ENCODE measurements at places on chromosomes 13 and 19. TPM values are rescaled to one million over a fixed set of nuclear protein-coding genes. Genes with fewer than 3 reads are reported as not detected.

The KASH5 gene
- polyA plus RNA-seq, result 0.18 TPM

The GPC6 gene
- 56.7 TPM for polyA plus RNA-seq

- DNase-seq, result no peak
Measured at GRCh38 chr19:51965583-51965982, 21.1 kb downstream of the ZNF350 start.

GRCh38 chr13:101736566-101736965 lies 284.1 kb downstream of the ITGBL1 start:
- no peak for DNase-seq

The ERVV-1 gene
- polyA plus RNA-seq, result not detected

The LILRB5 gene
- 1.5 TPM for polyA plus RNA-seq

DNA sequence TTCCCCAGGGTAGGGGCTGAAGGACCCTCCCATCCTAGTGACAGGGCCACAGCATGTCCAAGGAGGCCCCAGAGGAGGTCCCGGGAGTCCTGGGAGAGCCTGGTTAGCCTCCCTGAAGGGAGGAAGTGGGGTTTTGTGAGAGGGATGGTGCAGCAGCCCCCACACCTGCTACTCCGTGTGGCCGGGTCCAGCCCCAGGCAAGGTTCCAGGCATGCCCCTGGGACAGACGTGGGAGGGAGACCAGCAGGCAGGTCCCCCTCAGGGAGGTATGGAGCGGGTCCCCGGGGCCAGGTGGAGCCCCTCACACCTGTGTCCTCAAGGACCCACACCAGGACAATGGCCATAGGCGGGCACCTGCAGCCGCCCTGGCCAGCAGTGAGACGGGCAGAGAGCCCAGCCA lies 1.9 kb upstream of the F7 start:
- DNase-seq, result no peak

The CEACAM7 gene
- polyA plus RNA-seq, result not detected

GRCh38 chr19:51507192-51507591 lies 5.6 kb upstream of the SIGLEC12 start:
- no peak for DNase-seq

The OLFM2 gene
- 21.3 TPM for polyA plus RNA-seq

DNA sequence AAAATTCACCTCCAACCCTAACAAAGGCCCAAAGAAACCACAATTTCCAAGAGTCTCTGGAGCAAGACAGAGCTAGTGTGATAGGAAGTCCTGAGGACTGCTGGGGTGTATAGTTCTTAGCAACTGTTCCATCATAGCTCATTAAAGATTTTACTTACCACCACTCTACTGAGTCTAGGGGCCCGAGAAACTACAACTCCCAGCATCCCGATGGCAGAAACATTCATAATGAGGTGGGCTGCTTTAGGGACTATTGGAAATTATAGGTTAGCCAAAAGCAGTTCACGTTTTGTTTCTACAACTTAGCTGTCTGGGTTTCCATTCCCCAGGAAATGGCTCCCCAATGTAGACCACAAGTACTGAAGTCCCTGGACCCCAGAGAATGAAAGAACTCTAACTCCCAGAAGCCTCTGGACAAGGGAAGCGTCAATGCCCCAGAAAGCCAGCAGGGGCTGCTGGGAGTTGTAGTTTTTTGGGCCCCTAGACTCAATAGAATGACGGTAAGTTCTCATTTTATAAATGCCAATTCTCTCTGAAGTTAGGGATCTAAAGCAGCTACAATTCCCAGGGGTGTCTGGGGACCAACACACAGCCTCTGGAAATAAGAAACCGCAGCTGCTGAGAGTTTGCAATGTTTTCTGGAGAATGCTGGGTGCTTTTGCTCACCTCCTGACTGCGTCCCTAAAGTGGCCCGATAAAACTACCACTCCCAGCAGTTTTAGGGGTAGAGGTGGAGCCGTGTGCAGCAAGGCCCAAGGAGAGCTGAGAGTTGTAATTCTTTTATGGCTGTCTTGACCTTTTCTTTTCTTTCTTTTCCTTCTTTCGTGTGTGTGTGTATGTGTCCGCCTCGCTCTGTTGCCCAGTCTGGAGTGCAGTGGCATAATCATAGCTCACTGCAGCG lies 11.1 kb downstream of the FTL start:
- no peak for DNase-seq

DNA sequence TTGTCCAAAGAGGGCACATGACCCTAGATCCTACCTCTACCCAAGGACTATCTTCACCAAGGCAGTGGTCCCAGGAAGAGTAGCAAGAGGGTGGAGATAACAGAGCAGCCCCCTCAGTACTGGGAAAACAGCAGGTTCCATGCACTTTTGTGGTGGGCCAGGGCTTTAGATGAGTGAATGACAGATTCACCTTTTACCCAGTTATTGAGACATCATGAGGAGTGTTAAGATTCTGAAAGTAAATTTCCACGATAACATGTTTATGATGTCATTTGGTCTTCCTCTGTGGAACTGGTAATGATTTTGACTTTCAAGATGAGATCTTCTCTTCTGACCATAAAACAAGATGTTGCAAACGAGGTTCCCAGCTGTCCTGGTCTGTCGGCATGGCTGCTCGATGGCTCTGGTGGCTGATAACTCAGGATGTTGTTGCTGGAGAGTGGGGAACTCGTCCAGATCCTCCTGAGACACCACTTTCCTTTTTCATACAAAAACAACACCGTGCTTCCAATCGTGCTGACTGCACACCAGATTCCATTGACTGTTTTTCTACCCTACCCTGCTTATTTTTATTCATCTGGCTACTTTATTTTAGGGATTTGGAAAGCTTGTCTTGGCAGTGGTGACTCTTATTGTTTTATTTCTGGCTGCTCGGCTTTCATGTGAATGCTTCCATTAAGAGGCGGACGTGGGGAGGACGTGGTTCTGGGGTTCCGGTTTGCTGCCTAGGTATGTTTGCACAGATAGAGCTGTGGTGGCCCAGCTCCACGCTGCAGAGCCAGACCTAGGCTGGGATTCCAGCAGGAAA lies 88.5 kb downstream of the LRCH1 start:
- DNase-seq, result no peak

The CCDC70 gene
- polyA plus RNA-seq, result not detected

DNA sequence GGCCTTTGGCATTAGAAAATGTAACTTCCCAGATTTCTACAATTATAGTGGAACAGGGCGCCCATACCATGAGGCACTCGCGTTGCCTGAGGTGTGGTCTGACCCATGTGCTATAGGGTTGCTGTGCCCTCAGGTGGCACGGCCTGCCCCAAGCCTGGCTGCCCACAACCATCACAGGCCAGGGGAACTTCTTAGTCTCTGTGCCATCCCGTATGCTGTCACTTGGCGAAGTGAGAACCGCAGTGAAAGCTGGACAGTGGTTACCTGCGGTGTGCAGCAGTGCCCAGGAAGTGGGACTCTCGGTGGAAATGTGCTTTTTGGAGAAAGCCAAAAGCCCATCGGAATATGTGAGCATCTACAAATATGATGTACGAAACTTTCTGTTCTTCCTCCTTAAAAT lies 88.2 kb upstream of the GPR183 start:
- no peak for DNase-seq

The TRPC4 gene
- 6.2 TPM for polyA plus RNA-seq

DNA sequence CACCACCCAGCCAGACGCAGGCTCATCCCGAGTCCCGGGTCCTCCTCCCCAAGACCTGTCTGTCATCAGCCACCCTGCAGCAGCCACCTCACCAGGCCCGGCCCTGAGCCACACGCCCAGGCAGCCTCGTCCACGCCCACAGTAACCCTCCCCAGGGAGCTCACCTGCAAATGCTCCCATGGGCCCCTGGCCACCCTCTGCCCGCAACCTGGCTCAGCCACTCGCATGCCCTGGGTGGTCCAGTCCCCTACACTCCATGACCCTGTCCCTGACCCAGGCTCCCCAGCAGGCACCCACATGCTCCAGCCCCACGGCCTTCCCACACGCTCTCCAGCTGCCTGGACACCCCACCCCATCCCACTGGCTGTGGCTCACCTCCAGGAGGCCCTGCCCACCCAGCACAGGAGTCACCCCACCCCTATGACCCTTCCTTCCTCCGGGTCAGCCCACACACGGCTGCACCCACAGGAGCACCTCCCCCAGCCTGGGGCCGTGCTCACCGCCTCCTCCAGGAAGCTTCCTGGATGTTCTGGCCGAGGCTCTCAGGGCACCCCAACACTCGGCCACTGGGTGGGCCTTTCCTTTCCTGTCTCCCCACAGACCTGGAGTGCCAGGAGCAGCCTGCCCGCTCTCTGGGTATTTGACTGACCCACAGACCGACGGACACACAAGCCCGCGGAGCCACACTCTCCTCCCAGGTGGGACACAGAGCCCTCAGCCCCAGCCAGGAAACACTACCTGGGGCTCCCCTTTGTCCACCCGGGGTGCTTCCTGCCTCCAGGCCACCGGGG lies 3.6 kb downstream of the TMEM259 start:
- no peak for DNase-seq

DNA sequence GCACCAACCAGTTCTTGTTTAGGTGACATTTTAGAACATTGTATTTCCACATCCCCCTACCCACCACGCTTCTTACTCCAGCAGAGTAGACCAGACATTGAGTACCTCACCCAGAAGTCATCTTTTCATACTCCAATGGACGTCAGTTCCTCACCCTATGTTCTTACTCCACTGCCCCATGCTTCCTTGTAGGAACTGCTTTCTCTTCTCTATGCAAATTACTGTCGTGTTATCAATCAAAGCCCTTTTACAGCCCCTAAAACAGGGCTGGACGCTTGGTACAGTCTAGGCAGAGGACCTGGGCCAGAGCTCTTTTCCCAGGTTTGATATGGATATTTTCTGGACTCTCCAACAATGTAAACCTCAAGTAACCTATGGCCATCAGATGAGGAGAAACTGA lies 58.2 kb downstream of the USP12 start:
- no peak for DNase-seq

The ZFP14 gene
- polyA plus RNA-seq, result 13.1 TPM

- DNase-seq, result no peak
Measured at GRCh38 chr13:20127562-20128458, 33.0 kb downstream of the GJA3 start.

- DNase-seq, result no peak
Measured at GRCh38 chr13:91397595-91397994, 826 bp upstream of the GPC5 start.

DNA sequence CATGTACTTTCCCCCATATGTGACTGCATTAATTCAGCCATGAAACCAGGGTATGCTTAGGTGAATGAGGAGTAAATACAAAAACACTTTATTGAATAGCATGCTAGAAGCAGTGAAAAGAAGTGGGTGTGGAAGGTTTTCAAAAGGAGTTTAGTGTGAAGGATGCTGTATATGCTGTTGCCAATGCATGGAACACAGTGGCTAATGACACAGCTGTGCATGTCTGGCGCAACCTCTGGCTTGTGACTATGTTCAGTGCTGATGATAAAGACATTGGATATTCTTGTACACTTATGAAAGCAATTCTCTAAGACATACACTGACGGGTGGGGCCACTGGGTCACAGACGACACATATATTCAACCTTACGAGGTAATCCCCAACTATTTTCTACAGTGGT lies 55.2 kb downstream of the SOX21 start:
- no peak for DNase-seq

DNA sequence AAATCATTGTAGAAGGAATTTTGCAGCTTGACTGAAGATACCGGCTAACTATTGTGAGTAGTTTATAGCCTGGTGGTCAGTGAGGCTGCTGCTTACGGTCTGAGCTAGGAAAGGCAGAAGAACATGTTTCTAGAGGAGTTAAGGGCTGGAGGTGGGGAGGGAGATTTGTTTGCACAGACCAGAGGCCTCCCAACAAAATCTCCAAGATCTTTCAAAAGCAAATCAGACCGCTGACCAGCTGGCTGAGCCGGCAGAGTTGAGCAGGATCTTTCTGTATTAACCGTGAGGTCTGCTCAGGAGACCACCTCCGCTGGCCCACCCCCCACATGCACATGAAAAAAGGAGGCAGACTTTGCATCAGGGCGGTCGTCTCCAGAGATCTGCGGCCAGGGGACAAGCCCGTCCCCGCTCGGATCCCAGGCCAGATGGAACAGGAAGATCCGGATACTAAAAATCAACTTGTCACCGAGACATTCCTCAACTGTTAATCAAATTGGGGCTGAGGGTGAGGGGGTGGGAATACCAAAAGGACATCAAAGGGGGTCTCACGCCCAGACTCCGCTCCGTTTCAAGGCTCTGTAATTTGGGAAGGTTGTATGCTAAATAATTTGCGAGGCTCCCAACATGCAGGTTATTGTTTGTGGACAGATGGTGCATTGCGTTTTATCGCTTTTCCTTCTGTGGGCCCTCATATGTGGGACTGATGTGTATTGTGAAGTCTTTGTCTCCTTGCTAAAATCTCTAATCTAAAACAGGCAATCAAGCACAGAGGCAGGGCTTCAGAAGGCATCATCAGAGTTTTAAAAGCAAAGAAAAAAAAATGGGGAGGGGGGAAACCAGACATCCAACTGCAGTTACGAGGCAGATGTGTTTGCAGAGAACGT lies 319.0 kb downstream of the ZNF536 start:
- DNase-seq, result no peak

DNA sequence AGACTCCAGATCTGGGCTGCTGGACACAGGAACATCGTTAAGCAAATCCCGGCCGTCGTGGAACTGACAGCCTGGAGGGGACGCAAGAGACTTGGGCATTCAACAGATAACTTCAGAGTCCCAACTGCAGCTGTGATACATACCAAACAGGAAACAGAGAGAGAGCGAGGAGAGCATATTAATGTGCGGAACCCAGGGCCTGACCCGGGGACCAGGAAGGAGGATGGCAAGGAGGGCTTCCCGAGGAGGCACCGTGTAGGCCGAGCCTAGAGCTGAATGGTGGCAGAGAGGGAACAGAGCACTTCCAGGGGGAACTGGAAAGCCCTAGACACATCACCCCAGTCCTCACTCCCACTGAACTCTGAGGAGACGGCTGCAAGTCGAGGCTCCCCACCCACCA lies 68.1 kb downstream of the SIPA1L3 start:
- DNase-seq, result no peak

The FFAR3 gene
- polyA plus RNA-seq, result 0.14 TPM

DNA sequence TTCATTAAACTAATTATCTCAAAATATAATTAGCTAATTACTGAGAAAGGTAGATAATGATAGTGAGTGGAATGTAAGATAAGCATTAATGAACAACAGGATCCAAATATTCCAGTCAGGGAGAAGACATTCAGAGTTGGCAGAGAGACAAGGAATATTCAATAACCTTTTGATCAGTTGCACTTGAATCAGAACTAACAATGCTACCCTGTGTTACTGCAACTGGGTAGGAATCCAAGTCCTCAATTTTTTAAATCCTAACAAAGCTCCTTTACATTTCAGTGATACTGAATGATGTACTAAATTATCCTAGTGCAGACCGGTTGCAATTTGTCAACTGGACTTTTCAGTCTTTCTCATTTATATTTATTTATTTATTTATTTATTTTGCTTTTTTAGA lies 107.1 kb upstream of the MIR17HG start:
- no peak for DNase-seq

DNA sequence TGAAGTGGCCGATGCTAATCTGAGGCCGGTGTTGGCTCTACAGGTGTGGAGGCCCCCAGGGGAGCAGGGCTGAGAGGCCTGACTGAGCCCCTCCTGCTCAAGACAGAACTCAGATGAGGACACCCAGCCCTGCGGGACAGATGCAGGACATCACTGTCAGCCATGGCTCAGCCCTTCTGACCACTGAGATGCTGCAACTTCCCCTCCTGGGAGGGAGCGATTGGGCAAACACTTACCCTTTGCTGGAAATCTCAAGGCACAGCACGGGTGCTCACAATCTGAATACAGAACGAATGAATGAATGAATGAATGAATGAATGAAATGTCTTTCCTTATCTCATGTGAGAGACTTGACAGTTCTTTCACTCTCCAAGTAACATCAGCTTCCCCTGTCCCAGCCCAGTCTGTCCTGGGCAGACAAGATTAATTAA lies 3.5 kb upstream of the SIGLEC7 start:
- no peak for DNase-seq

The HSD11B1L gene
- polyA plus RNA-seq, result 8.0 TPM

The OR4F17 gene
- not detected for polyA plus RNA-seq

Data from right renal cortex interstitium (tissue), 3 donors.